ENCODE measurements at places on chromosomes 4 and X. TPM values are rescaled to one million over a fixed set of nuclear protein-coding genes. Genes with fewer than 3 reads are reported as not detected.

The ARMCX1 gene
- 33.9 TPM for total RNA-seq

The UGT8 gene
- total RNA-seq, result not detected

The DCAF8L2 gene
- not detected for total RNA-seq

The SEC24D gene
- total RNA-seq, result 36.3 TPM

The FMR1NB gene
- total RNA-seq, result not detected

The CT55 gene
- total RNA-seq, result not detected

Data from gastroesophageal sphincter (tissue), 4 donors.